Activated CD4-positive, alpha-beta memory T cell treated with anti-CD3 and anti-CD28 coated beads, Interleukin-2, amount 10 ng/mL, durations not matched to agents 7 days and 5 days (primary cell): ENCODE measurements at places on chromosomes 6 and 20. TPM values are rescaled to one million over a fixed set of nuclear protein-coding genes. Genes with fewer than 3 reads are reported as not detected.

GRCh38 chr6:148342350-148343046, at the start of gene SASH1:
SASH1 (plus strand) TSS chr6:148342838; CDS start chr6:148343068, 230 bp downstream.
- peaks cover 52% of the 10 kb centered on the region for H3K27me3 ChIP-seq
- no peaks in the 10 kb centered on the region for H3K36me3 ChIP-seq
- H3K4me1 ChIP-seq, result peaks cover 15% of the 10 kb centered on the region
- H3K4me3 ChIP-seq, result peak within 1 kb of the TSS; percentile 72

GRCh38 chr6:109531446-109531845, 48.4 kb upstream of the ZBTB24 start:
- DNase-seq, result no peak
- H3K4me3 ChIP-seq, result no peak overlapping the region
- no peak overlapping the region for H3K27ac ChIP-seq
- H3K36me3 ChIP-seq, result no peaks in the 10 kb centered on the region

- no peak overlapping the region for H3K27ac ChIP-seq
- no peaks in the 10 kb centered on the region for H3K36me3 ChIP-seq
- no peak overlapping the region for H3K4me3 ChIP-seq
- no peaks in the 10 kb centered on the region for H3K27me3 ChIP-seq
- H3K4me1 ChIP-seq, result no peaks in the 10 kb centered on the region
- no peak for DNase-seq
Measured at GRCh38 chr6:77447254-77447653, 16.0 kb downstream of the HTR1B start.

Gene LCA5
- 0.15 TPM for total RNA-seq

Gene TNNC2
- not detected for total RNA-seq

Gene WFDC12
- total RNA-seq, result not detected

Gene ZNF512B
- total RNA-seq, result 16.5 TPM
